ENCODE measurements at places on chromosomes 4 and X. TPM values are rescaled to one million over a fixed set of nuclear protein-coding genes. Genes with fewer than 3 reads are reported as not detected.

The DAPP1 gene
- total RNA-seq = 38.8 TPM

The KCNE5 gene
- 0.52 TPM for total RNA-seq

The SUPT20HL2 gene
- total RNA-seq = not detected

The TRIM2 gene
- 0.16 TPM for total RNA-seq

The FAM149A gene
- total RNA-seq = 0.61 TPM

The LANCL3 gene
- 0.49 TPM for total RNA-seq

The WNK3 gene
- total RNA-seq = 0.02 TPM

The SPINK2 gene
- not detected for total RNA-seq

The CENPE gene
- total RNA-seq = 22.6 TPM

The SLC2A9 gene
- total RNA-seq = 4.5 TPM

The GUCY1B1 gene
- 0.26 TPM for total RNA-seq

The MED28 gene
- total RNA-seq = 49.6 TPM

The SORBS2 gene
- total RNA-seq = not detected

The CAMK2D gene
- 67.7 TPM for total RNA-seq

The GPR119 gene
- not detected for total RNA-seq

The SSX4B gene
- not detected for total RNA-seq

The NSG1 gene
- 0.18 TPM for total RNA-seq

The ETFDH gene
- total RNA-seq = 21.5 TPM

The HS6ST2 gene
- total RNA-seq = 1.1 TPM

The NKX3-2 gene
- not detected for total RNA-seq

The GLUD2 gene
- 0.71 TPM for total RNA-seq

The IL1RAPL1 gene
- not detected for total RNA-seq

The TMEM156 gene
- 29.4 TPM for total RNA-seq

The SHISA3 gene
- not detected for total RNA-seq

The ZNF711 gene
- total RNA-seq = 0.23 TPM

The ADH1A gene
- total RNA-seq = not detected

The GSTCD gene
- 20.9 TPM for total RNA-seq

The GRIA2 gene
- not detected for total RNA-seq

The GRPR gene
- not detected for total RNA-seq

The CLCN3 gene
- 29.4 TPM for total RNA-seq

The PHOX2B gene
- not detected for total RNA-seq

The OCIAD2 gene
- total RNA-seq = 59.6 TPM

The MND1 gene
- 13.5 TPM for total RNA-seq

The PPM1K gene
- total RNA-seq = 39.5 TPM

The FAM184B gene
- total RNA-seq = not detected

The GALNTL6 gene
- not detected for total RNA-seq

The ADH1B gene
- total RNA-seq = not detected

The FGB gene
- not detected for total RNA-seq

The CD38 gene
- 152 TPM for total RNA-seq

The FAM9A gene
- not detected for total RNA-seq

The FRMPD3 gene
- not detected for total RNA-seq

The LRP2BP gene
- 0.47 TPM for total RNA-seq

The SOWAHD gene
- total RNA-seq = 0.21 TPM
